Activated B cell treated with CpG ODN at 0.5 μM for 24 hours (primary cell): ENCODE measurements at places on chromosomes 3 and 15.
A peak's percentile ranks its signal among the peaks of the same experiment; 100 is the strongest.

DNA sequence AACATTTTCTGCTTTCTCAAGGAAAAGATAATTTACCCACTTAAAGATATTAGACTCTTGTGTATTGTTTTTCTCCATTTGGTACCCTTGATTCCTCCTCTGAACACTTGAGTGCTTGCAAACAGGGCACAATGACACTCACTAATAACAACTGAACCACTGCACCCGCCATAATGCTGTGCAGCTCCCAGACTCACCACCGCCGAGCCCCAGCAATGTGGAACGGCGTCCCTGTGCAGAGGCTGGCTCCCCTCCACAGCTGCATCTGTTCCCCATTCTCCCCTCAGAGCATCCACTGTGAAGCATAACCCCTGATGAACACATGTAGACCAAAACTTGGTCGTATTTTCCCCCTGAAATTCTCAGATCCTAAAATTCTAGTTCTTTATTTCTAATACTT is 276.2 kb upstream of the PLSCR5 start:
- DNase-seq: no peak

GRCh38 chr3:146894406-146894805 is 289.3 kb upstream of the PLSCR5 start:
- DNase-seq: no peak

- DNase-seq: peak; percentile 12
Observed at GRCh38 chr15:70376031-70376928, 278.6 kb upstream of the TLE3 start.

- DNase-seq: no peak
Observed at GRCh38 chr15:78968539-78969271, 23.9 kb upstream of the CTSH start.

DNA sequence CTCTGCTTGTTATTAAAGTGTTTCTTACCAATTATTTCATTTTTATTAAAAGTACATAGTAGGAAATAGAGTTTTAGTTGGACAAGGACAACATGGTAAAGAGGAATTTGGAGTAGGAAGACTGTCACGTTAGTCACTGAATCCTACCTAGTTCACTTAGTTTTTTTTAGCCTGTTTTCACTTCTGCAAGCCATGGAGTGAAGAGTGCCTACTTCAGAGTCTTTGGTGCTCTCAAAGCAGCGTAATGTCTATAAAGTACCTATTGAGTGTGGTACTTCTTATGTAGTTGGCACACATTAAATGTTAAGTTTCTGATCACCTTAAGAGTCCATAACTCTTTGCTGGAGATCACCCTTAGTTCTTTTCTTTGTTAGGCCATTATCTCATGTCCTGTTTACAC is 78.7 kb downstream of the LPP start:
- DNase-seq: no peak

DNA sequence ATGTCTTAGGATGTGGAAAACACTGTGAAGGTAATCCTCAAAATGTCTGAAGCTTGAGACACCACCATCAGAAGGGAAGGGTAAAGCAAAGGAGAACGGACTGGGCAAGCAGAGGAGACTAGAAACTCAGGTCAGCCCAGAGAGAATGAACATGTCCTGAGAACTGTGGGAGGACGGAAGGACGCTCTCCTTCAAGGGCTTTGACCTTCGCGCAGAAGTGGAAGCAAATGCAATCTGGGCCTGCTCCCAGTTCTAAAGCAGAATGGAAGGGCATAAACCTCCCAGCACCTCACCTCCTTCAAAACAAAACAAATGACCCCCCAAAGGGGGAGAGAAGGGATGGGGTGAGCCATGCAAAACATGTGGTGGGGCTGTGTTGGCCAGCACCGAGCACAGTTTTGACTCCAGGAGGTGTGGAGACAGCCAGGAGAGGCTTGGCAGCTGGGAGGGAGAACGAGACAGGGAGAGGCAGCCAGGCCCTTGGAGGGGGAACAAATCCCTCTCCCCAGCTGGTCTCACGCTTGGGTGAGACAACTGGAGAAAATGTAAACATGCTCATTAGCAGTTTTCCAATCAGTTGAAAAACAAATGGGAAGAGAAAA is 222.4 kb upstream of the WNT5A start:
- no peak for DNase-seq

- DNase-seq: no peak
Observed at GRCh38 chr3:141055136-141055535, 4.0 kb downstream of the SPSB4 start.

GRCh38 chr3:113079218-113079961 is 88.6 kb downstream of the GTPBP8 start:
- no peak for DNase-seq

- no peak for DNase-seq
Observed at GRCh38 chr3:194019398-194020165, 116.4 kb upstream of the HES1 start.

DNA sequence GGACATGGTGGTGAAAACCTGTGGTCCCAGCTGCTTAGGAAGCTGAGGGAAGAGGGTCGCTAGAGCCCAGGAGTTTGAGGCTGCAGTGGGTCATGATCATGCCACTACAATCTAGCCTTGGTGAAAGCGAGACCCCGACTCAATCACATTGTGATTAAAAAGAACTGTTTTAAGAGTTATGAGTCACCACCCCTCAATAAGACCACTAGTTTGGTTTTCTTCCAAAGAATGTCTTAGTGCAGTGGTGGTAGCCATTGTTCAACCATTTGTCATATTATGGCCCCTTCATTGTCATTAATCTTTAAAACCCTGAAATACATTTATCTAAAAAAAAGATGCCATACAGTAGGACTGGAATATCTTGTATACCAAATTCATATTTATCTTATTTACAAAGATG is 48.8 kb downstream of the BLM start:
- no peak for DNase-seq

DNA sequence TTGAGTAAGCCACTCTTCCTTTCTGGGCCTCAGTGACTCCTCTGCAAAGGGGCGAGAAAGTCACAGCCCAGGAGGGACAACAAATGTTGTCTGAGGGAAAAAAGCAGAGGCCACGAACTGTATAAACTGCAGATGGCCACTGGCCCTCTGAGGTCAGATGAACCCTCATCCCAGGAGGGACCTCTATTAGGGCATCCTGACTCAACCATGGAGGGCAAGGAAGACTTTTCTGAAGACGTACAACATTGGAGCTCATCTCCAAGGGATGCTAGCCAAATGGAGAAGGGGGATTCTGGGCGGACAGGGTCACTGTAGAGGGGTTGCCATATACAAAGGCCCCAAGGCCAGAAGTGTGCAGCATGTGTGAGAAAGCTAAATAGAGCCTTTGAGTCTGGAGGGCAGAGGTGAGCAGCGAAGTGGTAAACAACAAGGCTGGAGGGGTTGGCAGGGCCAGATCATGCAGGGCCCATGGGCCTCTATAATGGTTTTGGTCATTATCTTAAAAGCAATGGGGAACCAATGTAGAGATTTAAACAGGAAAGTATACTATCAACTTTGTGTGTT is 16.7 kb downstream of the GRAMD2A start:
- DNase-seq: no peak

- no peak for DNase-seq
Observed at GRCh38 chr15:79779746-79780145, 117.1 kb downstream of the MTHFS start.

- no peak for DNase-seq
Observed at GRCh38 chr3:181637056-181637455, 74.7 kb upstream of the SOX2 start.

DNA sequence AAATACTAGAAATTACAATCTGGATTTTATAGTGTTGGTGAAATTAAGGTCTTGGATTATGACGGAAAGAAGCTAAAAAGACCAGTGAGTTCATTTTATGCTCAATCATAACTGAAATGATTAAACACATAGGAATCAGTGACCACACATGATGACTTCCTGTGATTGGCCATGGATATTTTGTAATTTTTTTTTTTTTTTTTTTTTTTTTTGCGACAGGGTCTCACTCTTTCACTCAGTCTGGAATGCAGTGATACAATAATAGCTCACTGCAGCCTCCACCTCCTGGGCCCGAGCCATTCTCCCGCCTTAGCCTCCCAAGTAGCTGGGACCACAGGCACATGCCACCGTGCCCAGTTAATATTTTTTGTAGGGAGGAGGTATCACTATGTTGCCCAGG is 47.4 kb downstream of the PAQR5 start:
- no peak for DNase-seq

GRCh38 chr3:129021140-129021551 is 20.0 kb downstream of the EFCC1 start:
- DNase-seq: no peak

GRCh38 chr3:180421221-180421620 is 180.7 kb upstream of the TTC14 start:
- no peak for DNase-seq

- no peak for DNase-seq
Observed at GRCh38 chr3:23760871-23761373, 44.8 kb upstream of the UBE2E1 start.

DNA sequence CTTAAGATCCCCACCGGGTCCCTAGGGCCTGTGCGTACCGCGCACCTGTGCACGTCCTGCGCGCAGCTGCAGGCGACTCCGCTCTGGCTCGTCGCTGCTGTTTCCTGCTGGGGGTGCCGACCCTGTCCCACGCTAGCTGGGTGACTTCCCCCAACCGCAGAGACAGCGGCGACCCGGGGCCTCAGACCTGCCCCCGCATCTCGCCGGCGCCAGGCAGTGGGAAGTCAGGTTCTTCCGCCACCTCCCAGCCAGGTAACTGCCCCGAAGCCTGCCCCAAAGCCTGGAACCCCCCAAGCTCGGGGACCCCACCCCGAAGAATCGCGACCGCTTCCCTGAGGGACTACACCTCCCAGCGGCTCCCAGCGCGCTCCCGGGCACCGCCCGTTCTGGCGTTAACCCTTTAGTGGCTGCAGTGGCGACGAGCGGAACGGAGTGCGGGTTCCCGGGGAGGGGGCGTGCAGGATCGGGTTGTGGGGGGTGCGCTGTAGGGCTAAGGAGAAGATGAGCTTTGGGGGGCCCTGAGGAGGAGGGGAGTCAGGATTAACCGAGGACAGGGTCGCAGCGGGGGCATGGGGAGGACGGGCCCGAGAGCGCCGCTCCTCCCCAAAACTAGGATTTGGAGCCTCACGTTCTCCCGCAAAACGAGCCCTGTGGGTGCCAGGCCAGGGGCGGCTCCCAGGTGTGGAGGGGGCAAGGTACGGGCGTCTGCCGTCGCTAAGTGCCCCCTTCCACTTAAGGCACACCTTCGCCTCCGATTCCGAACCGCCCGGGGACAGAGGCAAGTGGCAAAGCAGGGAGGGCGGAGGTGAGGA is 589 bp downstream of the NEIL1 start:
- peak; percentile 69 for DNase-seq

- no peak for DNase-seq
Observed at GRCh38 chr15:48285329-48286214, 45.7 kb upstream of the DUT start.

DNA sequence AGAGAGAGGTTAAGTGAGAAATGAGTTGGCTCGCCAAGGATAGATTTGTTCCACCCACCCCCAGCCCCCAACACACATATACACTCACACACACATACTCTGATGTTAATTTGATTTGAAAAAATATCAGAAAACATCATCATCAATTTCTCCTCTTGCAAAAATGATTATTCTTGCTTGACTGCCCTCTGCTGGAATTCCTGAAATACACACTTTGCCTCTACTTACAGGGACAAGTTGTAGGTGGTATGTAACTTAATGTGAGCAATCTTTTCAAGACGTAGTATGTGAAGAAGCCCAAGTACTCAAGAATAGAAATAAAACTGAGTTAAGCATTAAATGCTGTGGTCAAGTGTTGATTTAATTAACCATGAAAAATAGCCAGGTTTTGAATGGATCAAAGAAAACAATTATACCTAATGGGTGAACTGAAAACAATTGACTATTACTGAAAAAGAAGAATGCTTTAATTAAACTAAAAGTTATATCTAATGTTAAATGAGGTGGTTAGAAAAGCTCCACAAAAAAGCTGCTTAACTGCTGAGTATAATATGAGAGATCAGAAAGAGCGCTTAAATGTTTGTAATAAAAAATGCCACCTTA is 46.6 kb upstream of the MDFIC2 start:
- DNase-seq: no peak

DNA sequence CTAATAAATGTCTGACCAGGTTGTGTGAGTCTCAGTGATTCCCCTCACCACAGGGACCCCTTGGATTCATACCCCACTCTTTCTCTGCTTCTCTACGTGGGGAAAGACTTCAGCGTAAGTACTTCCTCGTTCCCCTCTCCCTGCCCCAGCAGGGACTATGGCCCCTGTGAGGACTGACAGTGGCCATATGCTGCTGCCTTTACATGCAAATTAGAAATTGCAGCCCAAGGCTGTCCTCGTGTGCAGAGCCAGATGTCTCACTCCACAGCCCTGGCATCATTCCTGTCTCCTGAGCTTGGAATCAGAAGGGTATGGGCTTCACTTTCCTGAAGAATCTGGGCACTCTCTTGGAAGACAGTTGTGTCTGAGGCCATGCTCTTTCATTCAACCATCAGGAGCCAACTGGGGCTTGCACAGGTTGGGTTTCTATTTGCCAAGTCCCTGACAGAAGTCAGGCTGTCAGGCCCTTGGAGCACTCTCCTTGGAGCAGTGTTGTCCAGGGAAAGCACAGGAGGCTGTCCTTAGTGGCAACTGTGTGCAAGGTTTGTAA is 30.5 kb upstream of the IQCF2 start:
- no peak for DNase-seq

- DNase-seq: no peak
Observed at GRCh38 chr3:23480329-23480714, 277.2 kb downstream of the UBE2E2 start.

GRCh38 chr15:79015416-79015815 is 70.6 kb upstream of the CTSH start:
- no peak for DNase-seq

DNA sequence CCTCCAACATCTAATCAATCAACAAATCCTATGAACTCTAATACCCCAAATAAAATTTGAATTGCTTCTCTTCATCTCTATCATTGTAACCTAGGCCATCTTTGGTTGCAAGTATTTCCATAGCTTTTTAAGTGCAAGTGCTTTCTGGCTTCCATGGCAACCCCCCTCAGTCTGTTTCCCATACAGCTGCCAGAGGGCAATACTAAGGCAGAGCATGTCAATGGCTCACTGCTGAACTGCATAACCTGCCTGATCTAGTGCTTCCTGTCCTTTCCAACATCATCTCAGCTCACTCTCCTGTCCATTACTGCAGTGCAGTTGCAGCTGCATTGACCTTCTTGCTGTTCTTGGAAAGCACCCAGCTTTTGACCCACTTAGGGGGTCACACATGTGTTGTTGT is 198.4 kb downstream of the WNT5A start:
- DNase-seq: no peak

GRCh38 chr3:156577736-156578135 is 22.8 kb upstream of the SSR3 start:
- DNase-seq: no peak

GRCh38 chr3:151769175-151769574 is 35.4 kb downstream of the AADACL2 start:
- no peak for DNase-seq

- DNase-seq: no peak
Observed at GRCh38 chr3:29333576-29333975, 52.7 kb downstream of the RBMS3 start.

GRCh38 chr3:43361077-43361476 is 74.7 kb downstream of the SNRK start:
- DNase-seq: no peak

DNA sequence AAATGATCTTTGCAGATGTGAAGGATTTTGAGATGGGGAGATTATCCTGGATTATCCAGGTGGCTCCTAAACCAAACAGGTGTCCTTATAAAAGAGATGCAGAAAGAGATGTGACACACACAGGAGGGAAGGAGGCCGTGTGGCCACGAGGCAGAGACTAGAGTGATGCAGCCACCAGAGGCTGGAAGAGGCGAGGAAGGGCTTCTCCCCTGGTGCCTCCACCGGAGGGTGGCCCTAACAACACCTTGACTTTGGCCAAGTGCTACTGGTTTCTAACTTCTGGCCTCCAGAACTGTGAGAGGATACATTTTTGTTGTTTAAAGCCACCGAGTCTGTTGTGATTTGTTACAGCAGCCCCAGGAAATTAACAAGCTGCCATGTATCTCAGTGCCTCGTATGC is 127.1 kb downstream of the ASB7 start:
- DNase-seq: no peak
